ENCODE measurements at places on chromosomes 5 and 9.

DNA sequence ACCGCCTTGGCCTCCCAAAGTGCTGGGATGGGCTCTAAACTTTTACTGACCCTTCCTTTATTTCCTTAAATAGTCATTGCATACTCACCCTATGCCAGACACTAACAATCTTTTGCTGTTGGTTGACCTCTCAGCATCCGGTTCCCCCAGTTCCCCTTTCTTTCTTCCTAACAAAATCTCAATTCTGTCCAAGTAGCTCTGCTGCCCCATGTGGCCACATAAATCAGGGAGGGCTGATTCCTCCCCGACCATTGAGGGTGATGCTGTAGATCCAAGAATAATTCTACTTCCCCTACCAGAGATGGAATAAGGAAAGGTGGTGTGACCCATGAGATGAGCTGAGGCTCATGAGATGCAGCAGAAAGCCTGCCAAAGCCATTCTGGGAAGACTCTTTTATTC lies 315.3 kb upstream of the MSX2 start:
- DNase-seq = no peak

DNA sequence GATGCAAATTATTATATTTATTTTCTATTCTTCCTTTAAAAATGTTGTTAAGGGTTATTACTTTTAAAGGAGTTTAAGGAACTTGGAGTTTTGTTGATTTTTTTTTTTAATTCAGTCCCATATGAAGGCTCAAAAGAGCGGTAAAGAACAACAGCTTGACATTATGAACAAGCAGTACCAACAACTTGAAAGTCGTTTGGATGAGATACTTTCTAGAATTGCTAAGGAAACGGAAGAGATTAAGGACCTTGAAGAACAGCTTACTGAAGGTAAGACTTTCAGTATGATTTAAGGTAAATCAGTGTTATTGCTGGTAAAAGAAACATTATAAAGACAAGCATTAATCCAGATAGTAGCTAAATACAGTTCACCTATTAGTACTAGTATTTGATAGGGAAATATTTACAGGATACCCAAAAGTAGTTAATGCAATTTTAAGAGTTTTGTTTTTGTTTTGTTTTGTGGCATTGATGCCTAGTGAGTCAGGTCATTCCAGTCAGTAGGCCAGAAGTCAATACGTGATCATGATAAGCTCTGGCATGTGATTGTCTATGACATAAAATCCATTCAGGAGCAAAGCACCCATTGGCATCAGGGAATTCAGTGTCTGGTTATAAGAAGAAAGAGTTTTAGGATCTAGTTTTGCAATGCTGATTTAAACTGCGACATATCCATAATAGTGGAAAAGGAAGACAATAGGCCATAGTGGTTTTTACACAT lies 49.2 kb downstream of the CNTRL start:
- DNase-seq = no peak

GRCh38 chr9:105242557-105242956 lies 1.9 kb upstream of the SLC44A1 start:
- DNase-seq = no peak

GRCh38 chr5:111557686-111558085 lies 45.4 kb upstream of the STARD4 start:
- no peak for DNase-seq

DNA sequence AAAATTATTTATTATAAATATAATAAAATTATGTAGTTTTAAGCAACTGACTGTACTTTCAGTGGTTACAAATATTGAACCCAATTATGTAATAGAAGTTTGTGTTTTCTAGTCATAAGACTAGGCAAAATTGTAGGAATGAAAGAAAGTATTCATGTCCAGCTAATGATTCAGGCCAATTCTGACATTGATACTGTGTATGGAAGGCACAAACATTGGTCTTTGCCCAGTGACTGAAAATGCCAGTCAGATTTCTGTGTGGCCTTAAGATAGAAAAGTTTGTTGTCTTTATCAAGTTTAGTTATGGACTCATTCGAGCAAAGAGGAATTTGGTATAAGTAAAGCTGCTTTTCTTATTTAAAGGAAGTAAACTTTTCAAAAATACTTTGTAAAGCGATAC lies 60.3 kb downstream of the SLC12A2 start:
- no peak for DNase-seq

Measured in activated CD4-positive, alpha-beta T cell treated with anti-CD3 and anti-CD28 coated beads for 24 hours (primary cell).